A549 (cell line): ENCODE measurements at places on chromosomes 6 and 20.

DNA sequence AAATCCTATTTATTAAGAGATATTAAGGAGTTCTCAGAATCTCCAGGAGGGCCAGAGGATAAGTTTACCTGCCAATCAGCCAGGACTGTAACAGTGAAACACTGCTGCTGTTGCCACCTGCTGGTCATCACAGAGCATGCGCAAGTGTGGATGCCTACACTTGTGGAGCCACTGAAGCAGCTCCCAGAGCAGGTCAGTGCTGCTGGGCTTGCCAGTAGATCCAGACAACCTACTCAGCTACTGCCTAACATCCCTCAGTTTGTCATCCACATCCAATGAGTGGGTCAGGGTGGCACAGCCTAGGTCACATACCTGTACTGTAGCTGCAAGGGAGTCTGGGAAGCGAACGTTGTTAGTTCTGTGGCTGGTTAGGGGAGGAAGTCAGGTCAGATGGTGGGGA, 18.3 kb upstream of the NHSL1 start:
- DNase-seq: no peak

DNA sequence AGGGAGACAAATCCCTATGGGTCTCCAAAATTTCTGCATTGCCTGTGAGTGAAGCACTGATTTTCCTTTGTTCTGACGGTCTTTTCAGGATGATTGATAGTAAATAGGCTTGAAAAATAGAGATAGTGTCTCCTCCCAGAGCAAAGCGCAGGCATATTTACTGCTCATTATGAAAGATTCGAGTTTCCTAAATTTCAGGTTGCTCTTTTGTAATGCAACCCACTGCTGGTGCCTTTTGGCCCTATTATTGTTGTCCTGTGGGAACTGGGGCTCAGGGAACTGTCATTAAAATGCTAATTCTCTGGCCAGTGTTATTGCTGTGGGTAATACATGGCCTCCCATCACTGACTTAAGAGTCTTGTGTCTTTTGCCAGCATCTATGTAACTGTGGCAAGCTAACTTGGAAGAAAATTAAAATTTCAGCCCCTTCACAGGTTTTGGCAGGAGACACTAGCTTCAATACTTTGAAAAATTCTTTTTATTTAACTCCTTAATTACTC, 754.1 kb upstream of the MAP3K7 start:
- no peak for DNase-seq

DNA sequence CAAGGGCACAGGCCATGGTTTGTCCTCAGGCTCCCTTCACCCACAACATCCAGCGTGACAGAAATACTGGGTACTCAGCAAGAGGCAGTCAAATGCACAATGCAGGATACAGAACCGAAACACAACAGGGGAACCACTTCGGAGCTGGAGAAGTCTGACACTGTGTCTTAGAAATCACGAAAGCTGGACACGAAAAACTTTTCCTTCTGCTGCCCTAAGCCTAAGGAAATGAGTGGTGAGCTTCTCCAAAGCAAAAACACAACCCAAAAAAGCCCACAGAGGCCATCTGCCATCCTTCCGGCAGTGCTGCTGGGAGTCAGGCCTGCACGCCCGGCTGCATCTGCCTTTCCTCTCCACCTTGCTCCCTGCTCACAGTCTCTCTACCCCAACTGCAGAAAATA, 106.3 kb downstream of the SLC23A2 start:
- no peak for DNase-seq

DNA sequence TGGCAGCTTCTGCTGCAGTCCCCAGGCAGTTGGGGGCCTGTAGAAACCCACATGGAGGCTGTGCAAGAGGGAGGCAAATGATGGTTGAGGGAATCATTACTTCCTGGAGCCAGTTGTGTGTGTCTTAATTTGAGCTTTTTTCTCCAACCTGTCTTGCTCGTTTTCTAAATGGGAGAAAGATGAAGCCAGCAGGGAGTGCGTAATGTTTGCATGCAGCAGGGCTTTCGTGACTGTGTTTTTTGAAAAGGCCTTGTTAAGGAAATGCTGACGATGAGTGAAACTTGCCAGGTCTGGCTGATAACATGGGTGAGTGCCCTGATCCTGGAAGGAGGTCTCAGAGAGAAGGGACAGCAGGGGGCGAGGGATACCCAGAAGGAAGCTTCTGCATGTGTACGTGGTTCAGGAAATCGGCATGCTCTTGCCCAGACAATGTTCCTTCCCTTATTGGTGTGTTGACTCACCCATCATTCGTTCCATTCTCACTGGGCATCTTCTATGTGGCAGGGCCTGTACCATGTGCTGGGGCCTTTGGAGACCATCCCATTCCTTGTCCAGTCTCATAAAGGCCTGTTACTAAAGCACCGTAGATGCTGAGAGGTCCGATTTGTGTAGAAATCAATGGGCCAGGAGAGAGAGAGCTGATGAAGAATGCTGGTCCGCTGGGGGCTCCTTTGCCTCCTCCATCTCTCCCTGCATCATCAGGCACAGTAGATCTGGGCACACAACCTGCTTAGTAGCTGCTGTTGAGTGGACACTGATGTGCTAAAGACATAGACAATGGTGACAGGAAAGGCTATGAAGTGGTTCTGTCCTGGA, 27.4 kb downstream of the GLP1R start:
- DNase-seq: no peak

GRCh38 chr6:98686008-98686601, 148.3 kb upstream of the POU3F2 start:
- DNase-seq: no peak

DNA sequence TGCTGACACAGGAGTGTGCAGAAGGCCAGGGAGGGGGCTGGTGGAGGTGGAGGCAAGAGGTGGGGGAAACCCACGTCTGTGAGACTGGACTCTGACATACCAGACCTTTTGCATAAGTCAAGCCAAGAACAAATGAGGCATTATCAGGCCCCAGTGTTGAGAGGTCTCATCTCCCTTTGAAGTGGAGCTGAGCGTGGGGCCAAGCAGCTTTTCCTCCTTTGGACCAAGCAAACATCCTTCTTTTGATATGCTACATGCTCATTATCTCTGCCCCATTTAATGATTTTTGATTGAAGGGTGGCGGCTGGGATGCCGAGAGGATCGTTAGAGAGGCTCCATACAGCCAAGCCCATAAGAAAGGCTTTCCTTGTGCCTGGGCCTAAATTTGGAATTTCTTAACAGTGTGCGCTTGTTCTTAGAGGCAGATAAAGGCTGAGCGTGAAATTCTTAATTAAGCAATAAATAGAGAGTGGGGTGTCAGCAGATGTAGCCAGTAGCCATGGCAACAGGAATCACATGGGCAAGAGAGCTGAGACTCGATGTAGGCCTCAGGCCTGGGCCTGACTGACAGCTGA, 244.5 kb downstream of the PKHD1 start:
- DNase-seq: no peak

DNA sequence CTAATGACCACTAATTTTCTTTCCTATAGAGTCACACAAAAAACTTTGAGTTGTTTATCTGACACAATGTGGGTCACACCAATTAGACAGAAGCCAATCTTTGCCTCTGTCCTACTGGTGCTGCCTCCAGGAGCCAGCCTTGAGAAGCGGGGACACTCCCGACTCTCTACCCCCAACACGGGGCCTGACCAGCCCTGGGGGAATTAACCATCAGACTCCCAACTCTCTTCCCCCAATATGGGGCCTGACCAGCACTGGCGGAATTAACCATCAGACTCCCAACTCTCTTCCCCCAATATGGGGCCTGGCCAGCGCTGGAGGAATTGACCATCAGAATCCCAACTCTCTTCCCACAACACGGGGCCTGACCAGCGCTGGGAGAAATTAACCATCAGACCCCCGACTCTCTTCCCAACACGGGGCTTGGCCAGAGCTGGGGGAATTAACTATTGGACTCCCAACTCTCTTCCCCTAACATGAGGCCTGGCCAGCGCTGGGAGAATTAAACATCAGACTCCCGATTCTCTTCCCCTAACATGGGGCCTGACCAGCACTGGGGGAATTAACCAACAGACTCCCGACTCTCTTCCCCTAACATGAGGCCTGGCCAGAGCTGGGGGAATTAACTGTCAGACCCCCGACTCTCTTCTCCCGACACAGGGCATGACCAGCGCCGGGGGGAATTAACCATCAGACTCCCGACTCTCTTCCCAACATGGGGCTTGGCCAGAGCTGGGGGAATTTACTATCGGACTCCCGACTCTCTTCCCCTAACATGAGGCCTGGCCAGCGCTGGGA, 12.5 kb downstream of the CST7 start:
- DNase-seq: no peak

DNA sequence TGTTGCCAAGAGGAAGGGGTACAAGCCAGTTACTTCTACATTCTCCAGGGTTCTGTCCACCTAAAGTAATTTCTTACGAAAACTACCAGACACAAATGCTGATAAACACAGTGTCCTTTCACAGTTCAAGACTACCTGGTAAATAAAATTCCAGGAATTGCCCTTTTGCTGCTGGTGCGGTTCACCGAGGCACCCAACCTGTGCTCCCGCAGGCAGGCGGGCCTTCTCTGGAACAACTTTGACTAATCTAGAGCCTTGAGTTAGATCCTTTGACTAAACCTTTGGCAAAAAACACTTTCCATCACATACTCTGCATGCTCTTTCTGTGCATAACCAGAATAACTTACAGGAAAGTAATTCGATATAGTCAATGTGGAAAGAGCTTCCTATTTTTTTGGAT, 107.0 kb downstream of the HUS1B start:
- DNase-seq: no peak

- no peak for DNase-seq
These were observed 6.1 kb upstream of the ALDH8A1 start for GRCh38 chr6:134956032-134956431.

GRCh38 chr6:47749757-47750156, 32.1 kb upstream of the OPN5 start:
- DNase-seq: no peak

GRCh38 chr6:157380458-157380778, 572 bp upstream of the ZDHHC14 start:
- no peak for DNase-seq

GRCh38 chr20:2418388-2418787, 37.7 kb downstream of the TGM6 start:
- DNase-seq: no peak
